ENCODE measurements at places on chromosomes 3 and 15.

DNA sequence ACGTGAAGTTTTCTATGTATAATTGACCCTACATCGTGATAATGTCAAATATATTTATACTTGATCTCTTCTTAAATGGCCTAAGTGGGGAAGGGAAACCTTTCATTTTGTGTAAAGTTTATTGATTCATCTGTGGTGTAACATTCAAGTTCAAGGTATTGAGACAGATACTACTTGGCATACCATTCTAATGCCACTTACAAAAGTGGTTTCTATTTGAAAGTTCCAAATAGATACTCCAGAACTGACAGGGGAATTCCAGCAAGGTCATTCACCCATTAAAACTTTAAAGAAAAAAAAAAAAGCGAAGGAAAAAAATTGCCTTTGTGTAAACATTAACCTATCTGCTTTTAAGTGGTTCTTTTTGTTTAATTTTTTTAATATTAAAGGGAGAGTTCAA lies 45.3 kb upstream of the MAP3K13 start:
- no peak for DNase-seq

- no peak for DNase-seq
These were observed 310.4 kb downstream of the PLCL2 start for GRCh38 chr3:17195192-17195611.

GRCh38 chr3:12985148-12985547 lies 88.1 kb downstream of the IQSEC1 start:
- DNase-seq: no peak

DNA sequence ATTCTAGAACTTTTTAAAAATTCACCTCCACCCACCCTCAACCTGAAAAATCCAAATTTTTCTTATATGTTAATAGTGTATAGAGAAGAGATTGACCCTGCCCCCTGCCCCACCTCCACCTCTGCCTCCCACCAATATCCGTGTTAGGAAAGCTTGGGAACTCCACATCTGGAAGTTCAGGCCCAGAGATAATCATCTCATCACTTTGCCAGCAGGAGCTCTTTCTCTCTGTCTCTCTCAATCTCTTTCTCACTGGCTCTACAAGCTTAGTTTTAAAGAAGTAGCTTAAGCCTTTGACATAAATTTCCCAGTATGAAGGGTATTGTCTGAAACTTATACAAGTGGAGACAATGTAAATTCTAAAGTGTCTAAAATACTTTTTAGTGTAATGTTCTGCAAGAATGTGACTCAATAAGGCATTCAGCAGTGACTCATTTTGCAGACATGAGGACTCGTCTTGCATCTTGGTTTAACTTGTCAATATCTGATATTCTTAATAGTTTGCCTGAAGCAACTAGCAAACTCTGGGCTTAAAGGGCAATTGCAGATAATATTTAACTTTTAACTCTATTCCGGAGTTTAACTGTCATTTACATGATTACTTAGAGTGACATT lies 299.8 kb upstream of the EPHA3 start:
- DNase-seq: no peak

DNA sequence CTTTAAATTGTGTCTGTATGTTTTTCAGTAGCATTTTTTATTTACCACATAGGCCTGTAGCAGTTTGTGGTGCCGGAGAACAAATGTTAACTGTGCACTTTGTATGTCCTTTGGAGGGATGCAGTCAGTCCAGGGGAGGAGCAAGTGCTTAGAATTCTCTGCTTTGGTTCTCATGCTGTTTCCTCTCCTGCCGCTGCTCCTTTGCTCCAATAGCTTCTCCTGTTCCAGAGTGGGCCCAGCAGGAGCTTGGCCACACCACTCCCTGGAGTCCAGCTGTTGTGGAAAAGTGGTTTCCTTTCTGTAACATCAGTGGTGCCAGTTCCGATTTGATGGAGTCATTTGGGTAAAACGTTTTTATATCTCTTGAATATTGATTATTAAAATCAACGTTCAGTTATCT lies 16.6 kb downstream of the TICRR start:
- no peak for DNase-seq

DNA sequence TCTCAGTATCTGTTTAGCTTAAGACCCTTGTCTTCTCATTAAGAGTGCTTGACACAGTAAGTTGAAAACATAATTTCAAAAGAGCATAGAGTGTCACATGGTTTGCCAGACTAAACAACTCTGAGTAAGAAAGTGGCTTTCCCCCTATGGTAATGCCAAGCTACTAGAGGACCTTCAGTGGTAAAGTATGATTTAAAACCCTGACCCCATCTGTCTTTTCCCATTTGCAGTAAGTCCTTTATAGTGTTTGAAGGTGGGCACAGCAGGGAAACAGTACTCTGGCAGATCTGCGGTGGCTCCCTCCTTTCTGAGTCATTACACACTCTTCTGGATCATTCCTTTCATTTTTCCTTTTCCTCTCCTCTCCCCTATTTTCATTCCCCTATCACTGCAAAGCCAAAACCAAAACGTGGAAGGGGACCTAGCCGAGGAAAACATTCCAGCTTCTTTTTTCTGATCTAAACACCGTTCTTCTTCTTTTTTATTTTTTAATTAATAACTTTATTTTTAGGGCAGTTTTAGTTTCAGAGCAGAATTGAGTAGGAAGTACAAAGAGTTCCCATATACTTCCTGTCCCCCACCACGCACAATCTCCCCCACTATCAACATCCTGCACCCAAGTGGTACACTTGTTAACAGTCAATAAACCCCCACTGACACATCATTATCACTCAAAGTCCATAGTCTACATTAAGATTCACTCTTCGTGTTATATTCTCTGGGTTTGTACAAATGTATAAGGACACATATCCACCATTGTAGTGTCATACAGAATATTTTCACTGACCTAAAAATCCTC lies 74.7 kb downstream of the PPARG start:
- no peak for DNase-seq

- no peak for DNase-seq
These were observed 21.1 kb downstream of the CCDC32 start for GRCh38 chr15:40543631-40544294.

DNA sequence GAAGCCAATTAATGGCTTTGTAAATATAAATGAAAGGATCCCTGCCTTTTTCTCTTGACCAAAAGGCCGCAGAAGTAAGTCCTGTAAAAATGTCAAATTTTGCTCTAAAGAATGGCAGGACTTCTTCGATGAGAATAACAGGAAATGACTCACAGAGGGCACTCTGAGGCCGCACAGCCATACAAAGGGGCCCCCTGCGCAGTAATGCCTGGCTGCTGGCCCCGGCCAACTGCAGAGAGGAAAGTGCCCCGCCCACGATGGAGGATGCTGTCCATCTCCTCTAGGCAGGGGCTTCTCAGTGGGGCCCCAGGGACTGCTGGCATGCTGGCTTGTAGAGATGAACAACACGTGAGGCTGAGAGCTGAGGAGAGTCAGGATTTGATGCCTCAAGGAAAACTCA lies 18.1 kb upstream of the SCN10A start:
- DNase-seq: no peak

GRCh38 chr15:28969511-28970085 lies 83.8 kb downstream of the APBA2 start:
- no peak for DNase-seq

- DNase-seq: no peak
These were observed 2.4 kb upstream of the STT3B start for GRCh38 chr3:31530039-31530959.

GRCh38 chr3:118396491-118396890 lies 638.2 kb downstream of the IGSF11 start:
- DNase-seq: no peak

Data from right renal pelvis (tissue), 4 donors.